ENCODE measurements at places on chromosomes 2 and 18.

- DNase-seq: no peak
These were observed 761.6 kb downstream of the DCC start for GRCh38 chr18:53101536-53102105.

- DNase-seq: no peak
These were observed 102.8 kb downstream of the HIBCH start for GRCh38 chr2:190216829-190217228.

DNA sequence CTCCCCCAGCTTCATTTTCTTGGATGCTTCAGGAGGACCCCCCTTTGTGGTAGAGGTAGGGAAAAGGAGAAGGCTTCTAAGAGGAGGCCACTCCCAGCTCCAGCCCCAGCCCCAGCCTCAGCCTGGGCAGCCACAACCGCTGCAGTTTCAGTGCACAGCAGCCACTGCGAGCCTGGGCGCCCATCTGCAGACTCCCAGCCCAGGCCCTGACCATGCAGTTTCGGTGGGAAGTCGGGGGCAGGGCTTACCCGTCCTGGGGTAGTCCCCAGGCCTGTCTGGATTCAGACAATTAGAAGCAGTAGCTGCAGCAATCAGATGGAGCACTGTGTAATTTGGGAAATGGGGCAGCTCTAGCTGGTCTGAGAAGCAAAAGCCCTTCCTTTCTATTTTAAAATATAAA, 28.6 kb downstream of the ITM2C start:
- DNase-seq: no peak

DNA sequence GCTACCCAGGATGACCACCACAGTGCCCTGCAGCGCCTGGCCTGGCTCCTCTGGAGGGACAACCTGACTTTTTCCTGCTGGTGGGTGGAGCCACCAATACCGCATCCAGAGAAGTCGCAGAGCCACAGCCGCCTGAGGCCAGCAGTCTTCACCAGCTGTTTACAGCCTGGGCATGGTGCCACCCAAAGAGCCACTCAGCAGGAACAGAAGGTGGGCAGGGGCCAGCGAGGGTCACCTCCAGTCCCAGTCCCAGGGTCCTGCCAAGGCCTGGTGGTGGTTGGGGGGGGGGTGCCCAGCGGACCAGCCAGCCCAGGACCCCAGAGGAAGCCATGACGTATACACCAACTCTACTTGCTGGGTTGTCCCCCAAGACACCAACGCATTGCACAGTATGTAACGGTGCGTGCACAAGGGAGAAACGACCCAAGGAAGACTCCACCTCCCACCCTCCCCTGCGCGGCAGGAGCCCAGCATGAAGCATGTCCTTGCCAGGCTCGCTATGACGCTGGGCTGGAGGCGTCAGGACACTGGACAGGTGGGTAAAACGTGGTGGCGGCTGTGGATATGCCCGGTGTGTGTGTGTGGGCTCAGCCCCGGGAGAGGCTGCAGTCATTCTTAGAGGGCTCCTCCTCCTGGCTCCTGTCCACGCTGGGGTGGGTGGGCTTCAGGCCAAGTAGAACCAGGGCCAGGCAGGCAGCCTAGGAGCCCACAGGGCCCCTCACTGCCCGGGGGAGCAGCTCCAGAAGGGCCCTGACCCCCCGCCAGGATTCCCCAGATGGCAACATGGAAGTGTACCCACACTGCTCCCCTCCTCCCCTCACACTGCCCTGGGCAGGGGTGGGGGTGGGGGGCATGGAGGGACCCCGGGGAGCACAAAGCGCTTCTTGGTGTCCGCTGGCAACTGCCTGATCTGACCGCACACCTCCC, 49.3 kb downstream of the HS6ST1 start:
- no peak for DNase-seq

- DNase-seq: no peak
These were observed 333.0 kb downstream of the IRS1 start for GRCh38 chr2:226466589-226466988.

GRCh38 chr2:109102588-109103233, 26.3 kb upstream of the SH3RF3 start:
- no peak for DNase-seq

DNA sequence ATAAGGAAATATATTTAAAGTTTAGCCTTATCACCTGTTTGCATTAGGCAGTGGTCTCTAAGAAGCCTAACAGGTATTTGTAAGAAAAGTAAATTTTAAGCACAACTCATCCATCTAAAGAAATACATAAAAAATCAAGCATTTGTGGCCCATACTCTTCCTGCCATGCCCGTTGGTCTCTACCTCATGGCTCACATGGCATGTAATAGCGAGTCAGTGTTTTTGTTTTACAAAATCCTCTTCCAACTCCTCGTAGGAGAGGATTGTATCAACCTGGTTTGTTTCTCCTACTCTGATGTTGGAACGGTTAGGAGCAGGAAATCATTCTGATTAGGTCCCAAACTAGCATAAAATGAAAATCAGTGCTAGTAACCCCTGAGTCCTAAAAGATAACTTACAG, 91.8 kb downstream of the FMNL2 start:
- DNase-seq: no peak

DNA sequence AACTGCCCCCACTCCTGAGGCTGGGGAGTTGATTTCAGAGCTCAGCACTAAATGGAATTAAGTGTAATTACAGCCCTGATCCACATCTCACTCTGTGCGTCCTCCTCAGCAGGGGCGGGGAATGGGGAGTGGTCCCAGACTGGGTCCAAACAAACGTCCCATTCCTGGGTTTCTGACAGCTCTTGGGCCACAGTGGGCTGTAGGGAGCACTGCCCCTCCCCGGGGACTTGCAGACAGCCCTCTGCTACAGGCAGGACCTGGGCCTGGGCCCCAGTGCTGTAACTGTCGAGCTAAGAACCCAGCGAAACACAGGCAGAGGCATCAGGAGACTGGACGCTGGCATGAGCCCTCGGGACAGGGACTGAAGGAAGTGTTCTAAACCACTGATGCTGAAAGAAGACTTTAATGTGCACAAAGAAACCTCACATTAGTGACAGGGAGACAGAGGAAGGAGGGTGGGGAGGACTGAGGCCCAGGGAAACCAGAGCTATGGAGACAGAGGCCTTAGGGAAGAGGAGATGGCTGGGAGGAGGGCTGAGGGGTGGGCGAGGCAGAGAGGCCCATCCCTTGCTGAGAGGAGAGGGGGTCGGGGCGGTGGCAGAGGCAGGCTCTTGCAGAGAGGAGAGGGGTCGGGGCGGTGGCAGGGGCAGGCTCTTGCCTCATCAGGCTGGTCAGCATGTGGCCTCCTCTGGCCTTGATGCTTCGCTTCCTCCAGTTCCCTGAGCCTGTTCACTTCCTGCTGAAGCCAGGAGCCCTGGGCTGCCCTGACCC, 5.8 kb upstream of the SEMA4C start:
- DNase-seq: no peak

DNA sequence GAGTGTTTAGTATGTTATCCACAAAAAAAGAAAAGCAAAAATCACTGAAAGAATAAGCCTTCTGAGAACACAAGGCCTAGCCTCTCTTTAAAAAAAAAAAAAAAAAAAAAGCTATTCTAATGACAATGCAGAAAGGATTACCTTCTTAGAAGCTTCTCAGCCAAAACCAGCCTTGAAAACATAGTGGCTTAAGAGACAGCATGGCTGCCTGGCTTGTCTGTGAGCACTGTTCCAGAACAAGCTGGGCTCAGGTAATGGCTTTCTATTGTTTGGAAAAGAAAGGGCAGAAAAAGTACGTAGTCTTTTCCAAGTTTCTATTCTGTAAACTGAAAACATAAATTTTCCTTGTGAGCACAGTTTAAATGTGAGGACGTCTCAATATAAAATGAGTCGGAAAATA, 119.5 kb downstream of the MAP3K20 start:
- no peak for DNase-seq

GRCh38 chr2:67650291-67651133, 253.4 kb downstream of the ETAA1 start:
- peak; percentile 45 for DNase-seq

- DNase-seq: no peak
These were observed 111.1 kb downstream of the TTC27 start for GRCh38 chr2:32738939-32739338.

Measured in NCI-H1436 (cell line).